ENCODE measurements at places on chromosomes 2 and 18.
A peak's percentile ranks its signal among the peaks of the same experiment; 100 is the strongest.

DNA sequence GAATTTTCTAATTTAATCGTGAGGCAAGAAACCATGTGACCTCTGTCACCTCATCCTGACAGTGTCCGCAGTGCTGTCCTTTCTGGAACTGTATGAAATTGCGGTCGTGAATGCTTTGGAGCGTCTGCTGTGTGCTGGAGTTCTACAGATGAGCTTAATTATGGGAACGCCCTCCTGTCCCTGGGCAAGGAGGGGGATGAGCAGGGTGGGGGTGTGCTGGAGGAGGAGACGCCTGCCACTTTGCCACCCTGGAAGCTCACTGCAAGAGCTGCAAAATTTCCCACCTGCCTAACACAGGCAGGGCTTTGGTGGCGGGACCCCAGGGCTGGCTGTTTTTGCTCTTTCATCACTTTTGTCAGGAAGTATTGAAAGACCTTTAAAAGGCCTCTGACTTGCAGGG, 6.5 kb downstream of the LPIN1 start:
- DNase-seq: no peak

- DNase-seq: no peak
These were observed 71.1 kb upstream of the CTLA4 start for GRCh38 chr2:203796248-203797010.

GRCh38 chr2:64470766-64471295, 16.9 kb downstream of the LGALSL start:
- DNase-seq: no peak

DNA sequence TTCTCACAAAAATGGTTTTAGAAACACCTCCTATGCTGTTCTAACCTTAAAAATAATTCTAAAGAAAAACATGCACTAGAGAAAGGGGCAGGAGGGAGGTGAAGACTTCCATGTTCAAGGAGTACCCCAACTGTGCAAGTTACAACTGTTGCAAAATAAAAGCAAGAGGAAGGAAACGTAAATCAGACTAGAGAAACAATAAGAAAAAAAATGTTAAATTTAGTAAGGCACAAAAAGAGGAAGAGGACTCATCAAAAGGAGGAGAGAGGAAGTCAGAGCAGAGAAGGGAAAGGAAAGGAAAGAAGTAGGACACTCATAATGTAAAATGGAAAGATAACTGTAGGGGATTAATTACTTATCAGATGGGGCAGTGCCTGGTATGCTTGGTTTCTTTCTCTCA, 34.1 kb downstream of the RAPH1 start:
- DNase-seq: no peak

- DNase-seq: no peak
These were observed 17.6 kb upstream of the DAW1 start for GRCh38 chr2:227853765-227854271.

- DNase-seq: no peak
These were observed 256.0 kb downstream of the EIPR1 start for GRCh38 chr2:3121601-3122000.

DNA sequence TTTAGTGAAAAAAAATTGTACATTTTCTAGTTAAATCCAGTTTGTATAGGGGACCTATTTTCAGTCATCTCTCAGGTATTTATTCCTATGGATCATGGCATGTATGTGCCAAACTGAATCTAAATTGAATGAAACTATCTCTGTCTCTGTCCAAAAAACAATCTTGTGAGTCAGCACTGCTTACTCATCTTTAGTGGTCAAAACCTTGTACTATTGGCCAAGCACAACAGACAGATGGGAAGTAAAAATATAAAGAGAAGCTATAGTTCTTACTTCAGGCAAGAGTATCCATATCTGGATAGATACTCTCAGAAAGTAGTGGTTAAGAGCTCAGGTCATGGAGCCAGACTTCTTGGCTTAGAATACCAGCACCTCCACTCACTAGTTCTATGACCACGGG, 76.0 kb upstream of the KLHL14 start:
- no peak for DNase-seq

DNA sequence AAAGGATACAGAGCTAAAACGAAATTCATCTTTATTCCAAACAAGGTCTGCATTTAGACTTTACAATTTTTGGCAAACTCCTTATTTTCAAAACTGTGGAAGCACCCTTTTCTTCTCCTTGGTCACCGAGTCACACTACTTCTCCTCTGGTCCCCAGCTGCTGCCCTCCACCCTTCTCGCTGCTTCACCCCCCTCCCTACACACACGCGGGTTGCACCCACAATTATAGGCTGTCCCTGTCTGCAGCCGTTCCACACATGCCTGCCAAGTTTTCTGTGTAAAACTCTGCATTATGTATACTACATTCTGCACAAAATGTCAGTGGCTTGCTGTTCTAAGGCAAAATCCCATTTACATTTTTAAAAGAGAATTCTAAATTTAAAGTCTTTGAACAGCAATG, 63.5 kb downstream of the PTPN2 start:
- no peak for DNase-seq

- DNase-seq: no peak
These were observed 364.1 kb downstream of the SS18 start for GRCh38 chr18:25726298-25726697.

DNA sequence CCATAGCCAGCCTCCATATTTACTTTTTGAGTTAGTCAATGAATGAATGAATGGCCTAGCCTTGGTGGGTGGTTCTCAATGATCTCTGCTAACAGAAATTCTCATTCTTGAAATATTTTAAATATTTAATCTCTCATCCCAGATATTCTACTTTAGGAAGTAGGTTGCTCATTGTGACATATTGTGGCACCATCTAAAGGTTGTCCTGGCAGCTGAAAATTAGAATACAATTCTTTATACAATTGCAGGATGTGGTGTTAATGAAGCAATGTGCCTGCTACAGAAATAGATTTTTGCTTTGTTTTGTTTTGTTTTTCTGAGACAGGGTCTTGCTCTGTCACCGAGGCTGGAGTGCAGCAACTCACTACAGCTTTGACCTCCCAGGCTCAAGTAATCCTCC, 35.8 kb downstream of the SCG2 start:
- no peak for DNase-seq

DNA sequence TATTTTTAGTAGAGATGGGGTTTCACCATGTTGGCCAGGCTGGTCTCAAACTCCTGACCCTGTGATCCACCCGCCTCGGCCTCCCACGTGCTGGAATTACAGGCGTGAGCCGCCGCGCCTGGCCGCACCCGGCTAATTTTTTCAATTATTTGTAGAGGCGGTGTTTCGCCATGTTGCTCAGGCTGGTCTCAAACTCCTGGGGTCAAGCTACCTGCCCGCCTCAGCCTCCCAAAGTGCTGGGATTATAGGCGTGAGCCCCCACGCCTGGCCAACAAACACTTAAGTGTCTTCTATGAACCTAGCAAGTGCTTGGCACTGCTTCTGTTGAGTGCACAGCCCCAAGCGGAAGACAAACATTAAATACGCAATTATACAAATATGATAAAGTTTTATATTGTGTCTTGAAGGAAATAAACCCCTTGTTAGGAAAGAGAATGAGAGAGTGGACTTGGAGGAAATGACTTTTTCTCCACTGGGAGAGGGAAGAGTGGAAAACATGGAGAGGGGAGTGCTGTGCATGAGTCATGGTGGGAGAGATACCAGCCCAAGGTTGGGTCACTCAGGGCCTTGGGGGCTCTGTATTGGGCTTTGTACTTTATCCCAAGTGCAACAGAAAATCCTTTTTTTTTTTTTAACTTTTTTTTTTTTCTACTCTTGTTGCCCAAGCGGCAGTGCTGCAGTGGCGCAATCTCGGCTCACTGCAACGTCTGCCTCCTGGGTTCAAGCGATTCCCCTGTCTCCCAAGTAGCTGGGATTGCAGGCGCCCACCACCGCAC, 41.4 kb upstream of the ACTR2 start:
- DNase-seq: no peak

- peak; percentile 49 for DNase-seq
These were observed 288.5 kb downstream of the PDE11A start for GRCh38 chr2:177783835-177784744.

DNA sequence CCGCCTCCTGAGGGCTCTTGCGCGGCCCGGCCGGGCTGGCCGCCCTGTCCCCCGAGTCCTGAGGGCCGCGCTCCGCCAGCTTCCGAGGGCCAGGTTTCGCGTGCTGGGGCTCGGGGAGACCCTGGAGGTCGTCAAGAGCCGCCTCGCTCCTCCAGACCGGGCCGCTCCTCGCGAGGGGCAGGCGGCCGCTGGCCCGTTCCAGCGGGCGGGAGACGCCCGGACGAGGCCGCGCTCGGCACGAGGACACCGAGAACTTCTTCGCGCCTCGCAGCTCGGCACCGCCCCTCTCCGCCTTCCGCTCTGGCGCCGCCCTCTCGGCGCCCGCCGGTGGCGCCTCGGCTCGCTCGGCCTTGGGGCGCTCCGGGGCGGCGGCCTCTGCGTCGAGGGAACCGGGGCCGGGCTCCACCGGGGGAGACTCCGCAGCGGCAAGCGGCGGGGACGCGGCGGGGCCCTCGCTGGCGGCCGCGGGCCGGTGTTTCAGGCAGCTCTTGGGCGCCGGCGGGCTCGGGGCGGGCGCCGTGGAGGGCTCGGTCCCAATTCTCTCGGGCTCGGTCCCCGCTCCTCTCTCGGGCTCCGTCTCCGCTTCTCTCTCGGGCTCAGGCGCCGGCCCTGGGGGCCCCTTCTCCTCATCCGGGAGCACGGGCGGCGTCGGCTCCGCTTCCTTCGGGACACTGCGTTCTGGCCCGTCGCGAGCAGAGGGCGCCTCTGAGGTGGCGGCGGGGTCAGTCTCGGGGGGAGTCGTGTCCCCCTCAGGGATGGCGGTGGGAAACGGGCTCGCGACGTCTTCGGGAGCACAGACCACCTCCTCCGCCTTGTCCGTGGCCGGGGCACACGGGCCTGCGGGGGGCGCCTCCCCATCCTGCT, 91.6 kb upstream of the MGAT4A start:
- peak; percentile 24 for DNase-seq

- DNase-seq: no peak
These were observed 85.3 kb downstream of the VWA3B start for GRCh38 chr2:98172150-98172765.

- DNase-seq: no peak
These were observed 640.2 kb upstream of the POU3F3 start for GRCh38 chr2:104213758-104214157.

- DNase-seq: no peak
These were observed at the start of gene SKOR2 for GRCh38 chr18:47251289-47252120. TSS of gene SKOR2 (minus strand) at chr18:47251660. CDS start at chr18:47249183, 2,477 bp downstream.

GRCh38 chr18:25435149-25435782, 83.3 kb upstream of the ZNF521 start:
- DNase-seq: no peak

DNA sequence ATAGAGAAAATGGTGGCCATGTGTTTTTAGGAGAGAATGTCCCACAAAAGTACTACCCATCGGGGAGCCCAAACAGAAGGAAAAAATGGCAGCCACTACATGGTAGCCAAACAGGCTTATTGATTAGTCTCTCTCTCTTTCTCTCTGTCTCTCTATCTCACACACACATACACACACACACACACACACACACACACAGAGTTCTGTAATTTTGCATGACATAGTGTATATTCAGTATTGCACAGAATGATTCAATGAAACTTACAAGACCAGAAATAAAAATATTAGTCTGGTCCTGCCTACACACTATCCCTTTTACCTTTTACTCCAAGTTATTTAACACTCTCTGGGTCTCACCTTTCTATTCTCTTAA, 124.8 kb upstream of the SLC39A10 start:
- no peak for DNase-seq

DNA sequence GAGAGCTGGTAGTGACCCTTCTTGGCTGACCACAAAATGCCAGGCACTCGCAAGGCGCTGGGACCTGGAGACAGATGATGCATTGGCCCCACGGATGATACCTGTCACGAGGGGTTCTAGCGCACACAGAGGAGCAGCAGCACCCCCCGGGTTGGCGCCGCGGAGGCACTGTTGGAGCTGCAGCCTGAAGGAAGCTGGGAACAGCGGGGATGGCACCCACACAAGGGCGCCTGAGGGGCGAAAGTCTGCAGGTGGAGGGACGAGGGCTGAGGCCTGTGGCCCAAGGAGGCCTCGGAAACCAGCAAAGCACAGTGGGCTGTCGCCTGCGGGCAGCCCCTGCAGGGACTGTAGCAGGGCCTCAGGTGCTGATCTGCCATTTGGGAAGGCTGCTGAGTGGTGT, 33.6 kb downstream of the FAM228A start:
- no peak for DNase-seq

GRCh38 chr2:26816893-26817292, 31.0 kb downstream of the CENPA start:
- no peak for DNase-seq

GRCh38 chr2:15892151-15892880, 48.0 kb upstream of the MYCN start:
- no peak for DNase-seq

DNA sequence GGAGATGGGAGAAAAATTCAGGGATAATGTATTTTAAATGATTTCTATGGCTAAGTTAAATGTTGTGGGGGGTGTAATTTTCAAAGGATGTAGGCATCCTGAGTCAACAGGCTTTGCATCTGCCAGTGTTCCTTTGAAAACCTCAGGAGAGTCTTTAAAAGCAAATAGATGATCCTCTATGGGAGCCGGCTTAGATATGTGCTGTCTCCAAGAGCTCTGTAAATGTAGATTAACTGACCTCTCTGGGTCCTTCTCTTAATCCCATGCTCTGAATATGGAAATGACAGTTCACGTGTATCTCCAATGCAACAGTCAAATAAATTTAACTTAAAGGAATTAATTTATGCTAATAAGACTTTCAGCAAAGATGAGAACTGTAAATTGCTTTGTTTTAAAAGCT, 292.7 kb downstream of the ERBB4 start:
- no peak for DNase-seq

- DNase-seq: no peak
These were observed 87.0 kb downstream of the WDR7 start for GRCh38 chr18:56738184-56738583.

DNA sequence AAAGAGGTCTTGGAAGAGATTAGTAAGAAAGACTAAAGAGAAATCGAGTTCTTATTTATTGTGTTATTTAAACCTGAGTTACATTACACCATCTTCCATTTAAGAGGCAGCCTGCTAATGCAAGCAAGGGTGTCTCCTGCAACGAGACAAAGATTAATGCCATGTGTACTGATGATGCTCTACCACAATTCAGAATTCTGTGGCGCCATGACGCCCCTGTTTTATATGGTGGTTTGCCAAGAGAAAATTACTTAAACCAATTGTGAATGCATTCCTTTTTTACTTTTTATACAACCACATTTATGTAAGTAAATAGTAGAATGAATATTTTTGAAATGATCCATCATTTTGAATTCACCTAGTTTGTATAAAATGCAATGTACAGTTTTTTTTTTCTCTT, 356.1 kb upstream of the ZEB2 start:
- no peak for DNase-seq

- DNase-seq: no peak
These were observed 13.5 kb upstream of the PRLH start for GRCh38 chr2:237552908-237553307.

DNA sequence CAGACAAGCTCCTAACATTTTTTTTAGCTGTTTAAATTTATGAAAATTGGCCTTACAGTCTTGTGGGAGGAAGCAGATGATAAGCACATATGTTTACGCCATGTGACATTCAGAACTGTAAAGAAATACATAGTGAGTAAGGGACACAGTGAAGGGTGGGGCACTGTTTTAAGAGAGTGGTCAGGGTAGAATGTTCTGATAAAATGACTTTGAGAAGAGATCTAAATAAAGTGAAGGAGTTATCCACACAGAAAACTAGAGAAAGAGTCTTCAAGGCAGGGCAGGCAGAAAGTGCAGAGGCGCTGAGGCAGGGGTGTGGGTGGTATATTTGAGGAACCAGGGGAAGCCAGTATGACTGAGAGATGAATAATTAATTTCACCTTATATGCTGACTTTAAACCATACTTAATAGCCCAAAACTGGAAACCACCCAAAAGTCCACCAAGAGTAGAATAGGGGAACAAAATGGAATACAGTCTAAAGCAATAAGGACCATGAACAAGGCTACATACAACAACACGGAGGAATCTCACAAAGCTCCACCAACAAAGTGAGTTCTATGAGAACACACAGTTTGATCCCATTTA, 8.6 kb downstream of the MREG start:
- DNase-seq: no peak
